H54 (cell line): ENCODE measurements at places on chromosomes 2 and 18.
A peak's percentile ranks its signal among the peaks of the same experiment; 100 is the strongest.

DNA sequence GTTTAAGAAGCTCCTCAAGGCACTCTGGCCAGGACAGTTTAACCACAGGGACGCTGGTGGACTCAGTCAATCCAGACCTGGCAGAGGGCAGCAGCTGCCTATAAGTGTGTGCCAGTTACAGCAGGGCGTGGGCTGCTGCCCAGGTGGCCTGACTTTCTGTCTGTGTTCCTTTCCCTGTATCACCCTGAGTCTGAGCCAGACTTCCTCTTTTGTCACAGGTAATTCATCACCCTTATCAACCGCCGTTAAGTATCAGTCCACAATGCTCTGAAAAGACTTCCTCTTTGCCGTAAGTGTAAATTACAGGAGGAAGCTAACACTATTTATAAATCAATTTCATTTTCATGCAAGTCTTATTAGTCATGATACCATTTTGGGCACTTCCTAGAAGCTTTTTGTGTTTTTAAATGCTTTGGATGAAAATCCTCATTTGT is 7.0 kb downstream of the LPIN1 start:
- DNase-seq, result no peak

DNA sequence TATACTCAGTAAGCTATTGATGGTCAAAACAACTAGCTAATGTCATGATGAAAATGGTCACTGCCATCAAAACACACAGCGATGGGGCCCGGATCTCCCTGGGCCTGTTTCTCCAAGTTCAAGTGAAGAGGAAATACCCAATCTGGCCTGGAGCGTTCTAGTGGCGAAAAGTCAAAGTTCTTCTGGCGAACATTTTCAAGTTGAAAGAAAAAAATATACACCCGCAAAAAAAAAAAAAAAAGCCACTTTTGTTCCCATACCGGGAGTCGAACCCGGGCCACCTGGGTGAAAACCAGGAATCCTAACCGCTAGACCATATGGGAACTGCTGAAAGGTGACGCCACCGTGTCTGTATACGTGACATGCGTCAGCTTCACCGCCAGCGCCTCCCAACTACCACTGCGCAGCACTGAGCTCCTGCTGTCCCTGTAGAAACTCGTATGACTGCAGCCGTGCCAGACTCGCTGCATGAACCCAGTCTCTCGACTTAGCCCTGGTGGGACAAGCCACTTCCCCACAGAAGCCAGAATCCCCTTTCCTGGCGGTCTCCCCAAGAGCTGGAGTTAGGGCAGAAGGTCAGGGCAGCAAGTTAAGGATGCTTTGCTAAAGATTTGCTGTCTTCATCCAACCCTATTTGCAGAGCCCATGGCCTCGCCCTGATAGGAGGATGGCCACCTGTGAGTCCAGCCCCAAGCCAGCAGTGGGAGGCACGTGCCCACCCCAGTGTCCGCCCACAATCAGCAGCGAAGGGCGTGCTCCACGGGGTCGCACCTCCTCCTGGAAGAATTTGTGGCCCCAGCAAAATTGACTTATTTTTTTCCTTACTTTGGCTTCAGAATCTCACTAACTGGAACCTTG is 5.6 kb upstream of the IMP4 start:
- no peak for DNase-seq

DNA sequence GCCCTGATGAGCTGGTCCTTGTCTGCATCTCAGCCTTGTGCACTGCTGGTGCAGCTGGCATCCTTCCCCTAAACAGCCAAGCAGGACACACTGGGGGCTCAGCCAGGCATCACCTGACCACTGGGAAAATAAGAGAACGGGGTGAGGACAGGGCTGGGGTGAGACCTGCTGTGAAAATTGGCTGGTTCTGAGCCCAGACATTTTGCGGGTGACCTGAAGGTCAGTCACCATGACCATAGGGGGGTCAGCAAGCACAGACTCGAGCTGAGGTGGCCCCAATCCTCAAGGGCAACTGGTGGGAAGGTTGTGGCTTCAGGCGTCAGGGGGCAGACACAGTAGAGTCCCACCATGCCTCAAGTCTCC is 144.9 kb upstream of the TWIST2 start:
- DNase-seq, result no peak

GRCh38 chr2:34365932-34366331 is 766.8 kb upstream of the FAM98A start:
- DNase-seq, result no peak

DNA sequence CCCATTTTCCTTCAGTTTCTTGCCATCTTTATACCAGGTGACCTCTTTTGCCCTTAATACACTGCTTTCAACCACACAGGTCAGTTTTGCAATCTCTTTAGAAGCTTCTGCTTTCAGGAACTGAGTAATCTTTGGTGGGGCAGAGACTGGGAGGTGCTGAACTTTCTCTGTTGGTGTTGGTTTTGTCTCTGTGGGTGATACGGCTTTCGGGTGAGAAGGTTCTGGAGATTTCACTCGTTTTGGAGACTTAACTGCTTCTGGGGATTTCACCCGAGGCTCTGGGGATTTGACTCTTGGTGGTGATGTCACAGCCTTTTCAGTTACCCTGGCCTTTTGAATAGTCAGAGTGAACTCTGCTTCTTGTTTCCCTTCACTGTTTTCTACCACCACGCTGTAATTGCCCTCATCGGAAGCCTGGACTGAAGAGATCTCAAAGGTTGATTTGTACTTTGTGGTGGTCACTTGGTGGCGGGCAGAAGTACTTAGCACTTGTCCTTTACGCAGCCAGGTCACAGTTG is 50.4 kb downstream of the PLEKHA3 start:
- DNase-seq, result no peak

GRCh38 chr18:50638884-50639420 is 79.1 kb downstream of the MAPK4 start:
- no peak for DNase-seq

DNA sequence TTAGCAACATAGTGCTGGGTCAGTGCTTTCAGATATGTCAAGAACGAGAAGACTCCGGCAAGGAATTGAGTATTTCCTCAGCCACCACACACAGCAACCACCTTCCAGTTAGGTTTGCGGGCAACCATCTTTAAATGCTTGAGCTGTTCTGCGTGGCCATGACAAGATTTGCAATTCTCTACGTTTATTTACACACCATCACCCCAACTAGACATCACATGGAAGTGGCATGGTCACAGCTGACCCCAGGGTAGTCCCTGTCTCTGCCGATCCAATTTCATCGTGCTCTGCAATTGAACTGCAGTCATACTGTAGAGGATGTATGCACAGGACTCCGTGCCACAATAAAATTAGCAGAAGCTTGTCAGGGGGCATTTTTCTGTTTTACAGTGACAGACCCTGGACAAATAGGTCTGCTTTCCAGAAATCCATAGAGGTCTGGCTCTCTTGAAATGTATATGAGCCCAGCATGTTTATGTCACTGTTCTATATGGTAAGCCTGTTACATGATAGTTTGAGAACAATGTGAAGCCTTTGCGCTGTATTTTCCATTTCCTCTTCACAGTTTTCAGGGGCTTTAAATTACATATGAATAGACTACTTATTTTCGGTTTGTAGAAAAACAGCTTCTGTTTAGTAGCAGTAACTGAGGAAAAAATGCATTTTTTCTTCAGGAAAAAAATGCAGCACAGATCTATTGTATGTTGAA is 605.2 kb downstream of the NR4A2 start:
- no peak for DNase-seq

DNA sequence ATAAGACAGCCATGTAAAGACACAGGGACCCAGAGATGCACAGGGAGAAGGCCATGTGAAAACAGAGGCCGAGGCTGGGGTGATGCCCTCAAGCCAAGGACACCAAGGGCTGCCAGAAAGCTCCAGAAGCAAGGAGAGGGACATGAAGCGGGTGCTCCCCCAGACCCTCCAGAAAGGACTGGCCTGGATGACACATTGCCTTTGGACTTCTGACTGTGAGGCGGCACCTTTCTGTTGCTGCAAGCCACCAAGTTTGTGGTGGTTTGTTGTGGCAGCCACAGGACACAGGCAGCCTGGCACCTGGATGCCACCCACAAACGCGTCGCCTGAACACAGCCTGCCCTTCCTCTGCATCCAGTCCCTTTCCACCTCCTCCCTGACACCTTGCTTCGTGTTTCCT is 67.1 kb downstream of the RHOB start:
- DNase-seq, result no peak

- peak; percentile 57 for DNase-seq
Measured at GRCh38 chr18:49055754-49056172, 105.0 kb upstream of the SMAD7 start.

GRCh38 chr2:195535911-195536522 is 121.0 kb upstream of the SLC39A10 start:
- DNase-seq, result no peak

DNA sequence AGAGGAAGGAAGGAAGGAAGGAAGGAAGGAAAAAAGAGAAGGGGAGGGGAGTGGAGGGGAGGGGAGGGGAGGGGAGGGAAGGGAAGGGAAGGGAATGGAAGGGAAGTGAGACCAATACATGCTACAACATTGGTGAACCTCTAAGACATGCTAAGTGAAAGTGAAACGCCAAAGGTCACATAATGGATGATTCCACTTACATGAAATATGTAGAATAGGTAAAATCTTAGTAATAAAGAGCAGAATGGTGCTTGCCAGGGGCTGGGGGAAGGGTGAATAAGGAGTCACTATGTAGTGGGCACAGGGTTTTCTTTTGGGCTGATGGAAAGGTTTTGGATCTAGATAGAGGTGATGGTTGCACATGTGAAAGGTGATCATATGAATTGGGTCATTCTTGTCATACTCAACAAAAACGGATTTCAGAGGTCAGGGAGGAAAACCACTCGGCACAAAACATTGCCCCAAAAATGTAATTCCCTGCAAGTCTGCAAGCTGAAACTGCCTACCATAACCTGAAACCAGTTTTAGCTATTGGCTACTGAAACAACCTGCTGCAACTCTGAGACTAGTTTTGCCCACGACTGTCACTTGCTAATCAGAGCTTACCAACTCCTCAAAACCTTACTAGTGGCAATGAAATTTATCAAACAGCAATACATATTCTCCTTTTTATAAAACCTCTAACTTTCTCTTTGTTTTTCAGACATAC is 59.2 kb downstream of the CCDC141 start:
- no peak for DNase-seq

DNA sequence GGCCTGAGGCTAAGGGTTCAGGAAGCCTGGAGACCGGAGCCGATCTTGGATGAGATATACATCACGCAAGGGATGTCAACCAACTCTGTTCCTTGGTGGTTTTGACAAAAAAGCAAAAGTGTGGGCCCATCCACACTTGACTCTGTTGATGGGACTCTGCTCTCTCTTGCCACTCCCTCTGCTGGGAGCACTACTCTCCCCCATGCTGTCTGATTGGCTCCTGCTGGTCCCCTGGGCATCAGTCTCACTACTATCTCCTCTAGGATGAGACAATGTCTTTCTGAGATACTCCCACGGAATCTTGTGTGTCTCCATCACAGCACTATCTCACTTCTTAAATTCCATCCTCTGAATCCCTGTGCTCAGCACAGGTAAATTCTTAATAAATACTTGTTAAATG is 56.8 kb upstream of the DNMT3A start:
- DNase-seq, result no peak

GRCh38 chr2:227395556-227395955 is 7.8 kb upstream of the SCYGR1 start:
- DNase-seq, result no peak

GRCh38 chr2:172586245-172586891 is 30.5 kb downstream of the PDK1 start:
- DNase-seq, result no peak

- DNase-seq, result no peak
Measured at GRCh38 chr18:58640891-58641610, 12.2 kb upstream of the ALPK2 start.

DNA sequence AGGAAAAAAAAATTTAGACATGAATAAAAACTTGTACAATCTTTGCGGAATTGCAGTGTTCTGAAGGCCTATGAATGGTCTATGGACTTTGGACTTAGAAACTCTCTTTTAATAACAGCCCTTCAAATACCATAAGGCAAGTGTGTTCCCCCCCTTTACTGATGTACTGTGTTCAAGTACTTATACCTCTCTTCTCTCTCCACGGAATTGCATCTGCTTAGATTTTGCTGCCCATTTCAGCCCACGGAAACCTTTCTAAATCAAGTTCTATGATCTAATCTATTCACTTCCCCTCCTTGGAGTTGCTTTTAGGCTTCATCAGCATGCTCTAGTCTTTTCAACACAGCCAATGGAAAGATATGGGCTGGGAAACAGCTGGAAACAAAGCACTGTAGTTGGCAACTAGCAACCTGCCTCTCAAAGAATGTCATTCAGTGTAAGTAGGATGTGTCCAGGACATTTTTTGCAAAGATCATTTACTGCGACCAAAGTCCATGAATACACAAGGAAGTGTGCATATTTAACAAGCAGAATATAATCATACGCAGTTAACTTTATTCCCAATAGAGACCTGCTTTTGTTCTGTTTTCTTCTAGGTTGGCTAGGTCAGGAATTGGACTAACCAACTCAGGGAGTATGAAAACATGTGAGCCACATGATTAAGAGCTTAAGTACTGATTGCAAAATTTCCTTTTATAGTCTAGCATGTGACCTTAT is 58.0 kb downstream of the SLC40A1 start:
- DNase-seq, result no peak

- no peak for DNase-seq
Measured at GRCh38 chr2:221753401-221753800, 181.3 kb upstream of the EPHA4 start.

DNA sequence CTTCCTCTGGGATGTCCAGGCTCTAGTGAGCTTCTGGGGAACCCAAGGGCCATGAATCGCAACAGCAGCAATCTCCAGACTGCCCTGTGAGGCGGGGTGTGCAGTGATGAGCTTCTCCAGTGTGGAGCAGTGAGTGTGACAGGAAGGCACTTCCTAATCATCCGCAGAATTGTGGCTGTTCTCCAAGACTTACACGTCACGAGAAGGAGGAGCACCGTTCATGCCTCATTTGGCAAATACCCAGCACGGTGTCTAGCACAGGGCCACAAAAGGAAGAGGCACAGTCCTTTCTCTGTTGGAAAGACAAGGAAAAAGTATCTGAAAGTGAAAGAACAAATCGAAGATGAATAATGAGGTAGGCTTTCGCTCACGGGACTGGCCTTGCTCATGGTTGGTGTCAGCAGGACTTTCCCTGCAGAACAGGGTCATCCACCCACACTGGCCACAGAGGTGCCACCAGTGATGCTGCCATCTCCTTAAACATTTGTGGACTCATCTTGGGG is 125.1 kb upstream of the HAAO start:
- DNase-seq, result no peak

- no peak for DNase-seq
Measured at GRCh38 chr2:105187531-105187930, 54.0 kb upstream of the GPR45 start.

DNA sequence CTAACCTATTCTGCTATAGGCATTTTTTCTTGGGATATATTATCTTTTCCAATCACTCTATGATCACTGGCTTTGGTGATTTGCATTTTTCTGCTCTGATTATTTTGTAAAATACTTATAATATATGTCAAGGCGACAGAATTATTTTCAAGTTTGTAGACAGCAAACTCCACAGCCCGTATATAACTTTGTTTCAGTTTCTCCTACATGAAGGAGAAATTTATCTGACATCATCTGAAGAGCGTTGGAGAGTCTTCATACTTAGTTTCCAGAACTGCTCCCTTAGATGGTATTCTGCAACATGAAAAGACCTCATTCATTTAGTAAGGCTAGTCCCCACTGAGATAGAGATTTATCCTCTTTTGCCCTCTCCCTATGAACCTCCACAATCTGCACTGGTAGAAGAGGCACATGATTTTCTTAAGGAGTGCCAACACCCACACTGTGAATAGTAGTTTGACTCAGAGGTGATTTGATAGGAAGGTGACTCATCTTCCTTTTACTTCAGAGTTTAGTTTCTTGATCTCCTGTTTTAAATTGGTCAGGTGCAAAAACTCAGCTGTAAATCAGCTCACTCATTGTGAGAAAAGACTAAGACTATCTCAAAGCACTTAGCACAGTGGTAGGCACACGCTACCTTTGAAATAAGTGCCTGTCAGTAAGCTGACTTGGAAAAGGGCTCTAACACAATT is 1848.6 kb upstream of the CELF4 start:
- peak; percentile 5 for DNase-seq
